Memory B cell (primary cell): ENCODE measurements at places on chromosomes 1 and 21.

DNA sequence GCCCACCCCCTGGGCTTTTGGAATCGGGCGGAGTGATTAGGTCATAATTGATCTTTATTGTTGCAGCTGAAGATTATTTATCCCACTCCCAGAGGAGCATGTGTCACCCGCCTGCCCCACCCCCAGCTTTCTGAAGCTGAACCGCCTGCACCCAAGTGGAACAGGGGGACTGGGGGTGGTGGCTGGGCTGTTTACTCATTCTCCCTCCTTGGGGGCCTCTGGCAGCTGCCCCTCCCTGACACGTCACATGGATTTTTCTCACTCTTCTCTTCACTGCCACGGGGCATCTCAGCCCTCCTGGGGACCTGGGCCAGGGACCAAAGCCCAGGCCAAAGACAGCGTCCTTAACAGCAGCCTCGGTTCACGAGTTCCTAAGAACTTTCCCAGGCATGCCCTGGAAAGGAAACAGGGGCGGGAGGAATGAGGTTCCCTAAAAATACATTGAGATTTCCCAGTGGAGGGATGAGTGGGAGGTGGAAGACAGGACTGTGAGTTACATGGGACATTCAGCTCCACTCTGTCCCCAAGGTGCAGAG is 31.6 kb upstream of the SOX13 start:
- DNase-seq = no peak

DNA sequence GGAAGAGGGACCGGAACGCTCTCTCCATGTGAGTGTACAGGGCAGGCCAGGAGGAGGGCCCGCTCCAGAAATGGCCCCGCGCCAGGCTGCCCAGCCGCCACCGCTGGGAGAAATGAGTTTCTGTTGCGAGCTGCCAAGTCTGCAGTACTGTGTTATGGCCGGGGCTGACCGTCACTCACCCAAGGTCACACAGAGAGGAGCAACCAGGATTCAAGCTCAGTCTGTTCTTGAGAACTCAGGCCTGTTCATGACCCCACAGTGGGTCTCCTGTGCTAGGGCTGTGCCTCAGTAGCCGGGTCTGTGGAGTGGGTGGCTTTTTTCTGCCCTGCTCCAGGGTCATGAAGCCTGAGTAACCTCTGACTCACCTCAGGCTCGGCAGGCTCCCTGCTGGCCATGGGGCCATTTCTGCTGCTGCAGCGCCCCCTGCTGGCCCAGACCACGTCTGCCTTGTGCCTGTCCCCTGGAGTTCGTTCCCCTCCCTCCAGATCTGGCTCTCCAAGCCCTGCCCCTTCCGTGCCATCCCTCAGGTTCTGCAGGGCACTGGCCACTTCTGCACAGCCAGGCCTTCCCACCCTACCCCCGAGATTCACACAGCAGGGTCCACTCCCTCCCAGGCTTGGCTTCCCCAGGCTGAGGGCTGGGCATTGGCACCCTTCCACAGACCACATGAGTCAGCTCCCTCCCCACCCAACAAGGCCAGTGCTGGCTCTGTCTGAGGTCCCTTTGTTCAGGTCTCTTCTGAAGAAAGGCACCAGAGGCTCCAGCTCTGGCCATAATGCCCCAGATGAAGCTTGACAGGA is 51.8 kb downstream of the EDN2 start:
- DNase-seq = peak; percentile 29

- DNase-seq = no peak
Observed at GRCh38 chr1:25712299-25712970, 87.6 kb upstream of the SELENON start.

- no peak for DNase-seq
Observed at GRCh38 chr1:201495551-201496295, 11.2 kb downstream of the CSRP1 start.

DNA sequence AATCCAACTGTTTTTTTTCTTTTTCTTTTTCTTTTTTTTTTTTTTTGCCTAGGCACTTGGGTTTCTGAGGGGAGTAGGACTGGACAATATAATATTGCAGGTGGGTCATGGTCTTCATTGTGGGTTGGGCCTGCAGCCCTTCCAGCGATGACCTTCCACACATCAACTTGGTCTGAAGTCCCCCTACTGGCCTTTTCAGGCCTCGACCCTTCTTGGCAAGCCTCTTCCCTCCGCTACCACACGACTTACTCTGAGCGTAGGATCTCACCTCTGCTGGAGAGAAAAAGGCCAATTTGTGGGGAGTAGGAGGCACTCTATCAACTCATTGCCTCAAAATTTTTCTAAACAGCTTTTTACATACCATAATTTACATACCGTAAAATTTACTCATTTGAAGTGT is 51.1 kb upstream of the GRIK3 start:
- DNase-seq = no peak

DNA sequence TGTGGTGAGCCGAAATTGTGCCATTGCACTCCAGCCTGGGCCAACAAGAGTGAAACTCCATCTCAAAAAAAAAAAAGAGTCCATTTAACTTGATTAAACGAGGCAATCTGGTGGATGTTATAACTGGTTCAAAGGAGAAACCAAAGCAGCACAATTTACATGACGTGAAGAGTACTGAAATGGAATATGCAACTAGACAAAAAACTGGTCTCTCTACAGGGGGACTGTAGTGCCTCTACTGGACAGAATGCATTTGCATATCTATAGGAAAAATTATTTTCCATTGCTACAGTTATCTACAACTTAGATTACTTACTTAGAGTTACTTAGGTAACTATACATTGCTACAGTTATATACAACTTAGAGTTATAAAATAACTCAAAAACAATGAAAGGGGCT is 2.7 kb upstream of the CAPN2 start:
- DNase-seq = no peak

DNA sequence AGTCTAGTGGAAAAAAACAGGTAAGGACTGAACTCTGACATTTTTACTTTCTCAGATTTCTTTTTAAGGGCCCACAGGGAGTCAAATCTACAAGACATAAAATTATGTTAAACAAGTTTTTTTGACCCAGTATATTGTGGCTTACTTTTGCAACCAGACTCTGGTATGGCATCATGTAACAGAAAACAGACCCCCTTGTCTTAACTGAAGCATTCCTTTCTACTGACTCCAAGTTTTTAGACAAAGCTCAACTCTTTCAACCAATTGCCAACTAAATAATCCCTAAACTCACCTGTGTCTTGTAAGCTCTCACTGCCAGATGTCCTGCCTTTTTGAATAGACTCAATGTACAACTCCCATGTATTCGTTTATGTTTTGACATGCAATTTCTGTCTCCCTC is 64.3 kb downstream of the FASLG start:
- DNase-seq = no peak

DNA sequence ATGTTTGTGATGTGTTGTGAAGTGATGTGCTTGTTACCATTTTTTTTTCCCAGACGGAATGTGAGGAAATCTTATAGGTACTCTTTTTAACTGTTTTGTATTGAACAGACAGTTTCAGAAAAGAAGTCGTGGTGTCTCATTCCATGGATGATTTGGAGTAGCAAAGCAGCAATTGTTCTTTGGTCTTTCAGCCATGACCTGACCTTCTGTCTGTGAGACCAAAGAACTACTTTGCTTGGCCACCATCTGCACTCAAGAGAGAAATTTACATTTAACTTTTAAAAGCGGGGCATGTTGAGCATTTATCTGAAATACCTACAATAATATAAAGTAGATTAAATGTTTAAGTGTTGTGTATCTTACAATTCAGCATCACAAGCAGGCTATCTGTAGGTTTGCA is 90.2 kb downstream of the SDCCAG8 start:
- DNase-seq = no peak

DNA sequence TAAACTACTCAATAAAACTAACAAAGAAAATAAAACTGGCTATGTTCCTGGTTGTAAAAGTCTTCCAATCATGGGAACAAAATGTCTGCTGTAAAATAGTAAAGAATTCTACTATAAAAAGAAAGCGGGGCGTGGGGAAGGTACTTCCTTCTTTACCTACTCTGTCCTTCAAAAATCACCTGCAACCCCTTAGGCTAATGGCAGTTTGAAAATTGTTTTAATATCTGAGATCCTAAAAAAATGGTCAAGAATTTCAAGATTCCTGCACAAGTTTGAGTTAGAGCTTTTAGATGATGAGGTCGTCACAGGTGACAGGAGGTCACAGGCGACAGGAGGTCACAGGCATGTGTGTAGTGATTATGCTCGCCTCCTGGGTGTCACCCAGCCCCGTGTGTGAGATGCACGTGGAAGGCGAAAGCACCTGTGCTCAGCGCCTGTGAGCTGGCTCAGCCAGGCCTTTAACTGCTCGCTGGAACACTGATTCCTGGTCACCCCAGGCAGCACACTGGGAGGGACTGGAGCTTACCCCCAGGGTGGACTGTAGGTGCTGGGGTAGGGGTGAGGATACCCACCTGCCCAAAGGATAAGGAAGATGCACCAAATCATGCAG is 18.6 kb upstream of the TMPRSS2 start:
- no peak for DNase-seq

DNA sequence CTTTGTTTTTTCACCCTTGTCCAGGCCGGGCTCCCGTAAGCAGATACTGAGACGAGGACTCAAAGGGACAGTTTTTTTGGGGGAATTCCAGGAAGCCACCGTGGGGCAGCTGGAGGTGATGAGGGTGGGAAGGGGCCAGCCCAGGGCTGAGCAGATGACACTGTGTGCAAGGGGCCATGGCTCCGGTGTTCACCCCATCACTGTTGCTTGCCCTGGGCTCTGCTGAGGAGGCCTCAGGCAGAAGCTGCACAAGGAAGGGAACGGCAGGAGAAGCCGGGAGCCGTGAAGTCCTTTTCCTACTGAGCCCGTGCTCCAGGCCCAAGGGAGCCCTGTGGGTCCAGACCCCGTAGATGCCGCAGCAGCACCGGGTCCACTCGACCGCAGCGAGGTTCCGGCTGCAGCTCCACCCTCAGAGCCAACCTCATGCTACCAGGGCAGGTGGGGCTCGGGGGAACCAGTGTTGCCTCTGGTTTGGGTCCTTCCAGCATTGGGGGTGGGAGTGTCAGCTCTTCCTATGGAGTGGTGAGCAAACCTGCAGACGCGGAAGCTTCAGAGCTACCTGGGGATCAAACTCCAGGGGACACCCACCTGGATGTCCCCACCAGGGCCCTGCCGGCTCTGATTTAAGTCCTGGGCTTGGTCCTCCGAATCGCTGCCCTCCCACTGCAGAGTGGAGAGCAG is 4.3 kb upstream of the CALML6 start:
- no peak for DNase-seq

DNA sequence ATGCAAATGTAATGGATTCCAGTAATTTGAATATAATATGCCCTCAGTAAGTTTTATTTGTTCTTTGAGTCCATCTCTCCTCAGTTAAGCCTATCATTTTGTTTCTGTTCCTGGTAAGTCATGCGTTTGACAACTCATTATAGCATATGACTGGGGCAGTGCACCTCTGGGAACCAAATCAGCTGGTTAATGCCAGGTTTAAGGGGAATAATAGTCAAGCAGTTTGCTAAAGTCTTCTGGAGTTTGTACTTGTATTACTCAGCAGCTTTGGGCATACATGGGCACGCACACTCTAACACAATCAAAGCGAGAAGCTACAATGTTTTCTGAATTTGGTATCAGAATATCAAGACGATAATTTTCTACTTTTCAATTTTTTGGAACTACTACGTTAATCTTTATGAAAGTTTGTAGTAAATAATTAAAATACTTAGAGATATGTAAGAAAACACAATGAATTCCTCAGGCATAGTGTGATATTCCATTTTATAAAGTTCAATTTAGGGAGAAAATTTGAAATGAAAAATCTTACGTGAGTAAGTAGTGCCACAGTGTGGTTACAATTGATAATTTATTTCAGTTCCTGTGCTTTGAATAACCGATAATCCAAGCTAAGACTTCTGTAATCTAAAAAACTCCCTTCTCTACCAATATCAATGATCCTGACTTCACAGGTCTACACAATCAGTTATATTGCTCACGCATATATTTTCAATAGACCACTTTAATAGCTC is 43.8 kb upstream of the KCTD3 start:
- DNase-seq = no peak
